Muscle of leg (tissue), 16 donors: ENCODE measurements at places on chromosomes 2 and 18.
A peak's percentile ranks its signal among the peaks of the same experiment; 100 is the strongest.

DNA sequence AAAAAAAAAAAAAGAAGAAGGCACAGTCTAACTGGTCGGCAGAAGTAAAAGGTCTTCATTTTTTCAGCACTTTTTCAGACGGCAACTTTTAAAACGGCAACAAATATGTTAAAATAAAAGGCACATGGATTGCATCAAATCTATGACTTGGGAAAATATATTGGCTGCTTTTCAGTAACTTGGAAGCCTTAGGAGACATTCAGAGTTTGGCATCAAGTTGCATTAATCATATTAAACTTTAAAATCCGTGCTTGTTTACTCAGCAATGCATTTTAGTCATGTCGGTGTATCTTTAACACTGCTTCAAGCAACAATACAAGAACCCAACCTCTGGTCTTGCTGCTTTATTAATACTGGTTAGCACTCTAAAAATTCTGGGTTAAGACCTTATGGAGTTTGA lies 111.1 kb downstream of the MEP1B start:
- H3K27ac ChIP-seq = no peak overlapping the region
- peaks cover 4% of the 10 kb centered on the region for H3K4me1 ChIP-seq
- H3K27me3 ChIP-seq = no peaks in the 10 kb centered on the region
- no peak overlapping the region for H3K4me3 ChIP-seq
- peak; percentile 92 for DNase-seq
- no peaks in the 10 kb centered on the region for H3K36me3 ChIP-seq

- peak; percentile 59 for DNase-seq
- H3K36me3 ChIP-seq = peaks cover 88% of the 10 kb centered on the region
Observed at GRCh38 chr2:217887841-217888701, 114.7 kb downstream of the TNS1 start.

GRCh38 chr2:63056107-63057050 lies 5.7 kb downstream of the OTX1 start:
- H3K27ac ChIP-seq = no peak overlapping the region
- no peak overlapping the region for H3K4me3 ChIP-seq
- DNase-seq = peak; percentile 57
- peaks cover 56% of the 10 kb centered on the region for H3K4me1 ChIP-seq
- peaks cover 88% of the 10 kb centered on the region for H3K27me3 ChIP-seq

- H3K27me3 ChIP-seq = no peaks in the 10 kb centered on the region
- no peak for DNase-seq
- no peaks in the 10 kb centered on the region for H3K4me1 ChIP-seq
Observed at GRCh38 chr18:64175432-64175831, 26.5 kb upstream of the LINC00305 start.

- H3K27me3 ChIP-seq = no peaks in the 10 kb centered on the region
- H3K4me1 ChIP-seq = no peaks in the 10 kb centered on the region
- no peak overlapping the region for H3K4me3 ChIP-seq
- no peak for DNase-seq
Observed at GRCh38 chr2:176421297-176422050, 152.2 kb downstream of the MTX2 start.

GRCh38 chr2:71372042-71372441 lies 40.5 kb downstream of the ZNF638 start:
- H3K4me1 ChIP-seq = no peaks in the 10 kb centered on the region
- no peaks in the 10 kb centered on the region for H3K27me3 ChIP-seq
- peaks cover 34% of the 10 kb centered on the region for H3K36me3 ChIP-seq
- no peak for DNase-seq
- H3K4me3 ChIP-seq = no peak overlapping the region
- H3K27ac ChIP-seq = no peak overlapping the region
